ENCODE measurements at places on chromosomes 3 and 15.

DNA sequence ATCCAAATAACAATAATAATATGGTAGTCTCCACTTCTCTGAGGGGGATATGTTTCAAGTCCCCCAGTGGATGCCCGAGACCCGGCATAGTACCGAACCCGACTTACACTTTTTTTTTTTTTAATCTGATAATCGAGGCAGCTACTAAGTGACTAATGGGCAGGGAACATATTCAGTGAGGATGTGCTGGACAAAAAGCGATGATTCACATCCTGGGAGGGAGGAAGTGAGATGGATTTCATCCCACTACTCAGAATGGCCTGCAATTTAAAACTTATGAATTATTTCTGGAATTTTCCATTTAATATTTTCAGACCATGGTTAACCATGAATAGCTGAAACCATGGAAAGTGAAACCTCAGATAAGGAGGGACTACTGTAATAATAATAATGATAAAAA, 49.5 kb upstream of the SELENOK start:
- DNase-seq: no peak

- no peak for DNase-seq
Measured at GRCh38 chr3:129224984-129225393, 24.4 kb upstream of the COPG1 start.

- no peak for DNase-seq
Measured at GRCh38 chr15:74182131-74182530, 8.6 kb downstream of the ISLR start.

DNA sequence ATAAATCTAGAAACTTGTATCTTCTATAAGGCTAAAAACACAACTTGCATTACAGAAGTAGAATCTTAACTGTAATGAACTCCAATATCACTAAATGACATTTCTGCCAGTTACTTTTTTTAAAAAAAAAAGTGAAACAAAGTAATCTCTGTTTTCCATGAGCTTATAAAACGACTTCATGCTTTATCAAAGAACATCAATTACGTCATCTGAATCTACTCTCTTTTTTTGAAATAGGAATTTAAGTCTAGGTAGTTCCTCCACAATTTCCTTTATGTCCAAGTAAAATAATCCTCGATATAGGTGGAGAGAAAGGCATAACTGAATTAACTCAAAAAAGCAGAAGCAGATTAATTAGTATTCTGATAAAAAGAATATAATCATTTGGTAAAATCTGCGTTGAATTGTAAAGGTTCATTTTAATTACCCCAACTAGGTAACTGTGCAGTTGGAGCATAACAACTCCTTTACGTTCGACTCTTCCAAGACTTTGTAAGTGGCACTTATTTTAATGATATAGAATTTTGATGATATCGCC, 1.4 kb downstream of the UACA start:
- DNase-seq: no peak

DNA sequence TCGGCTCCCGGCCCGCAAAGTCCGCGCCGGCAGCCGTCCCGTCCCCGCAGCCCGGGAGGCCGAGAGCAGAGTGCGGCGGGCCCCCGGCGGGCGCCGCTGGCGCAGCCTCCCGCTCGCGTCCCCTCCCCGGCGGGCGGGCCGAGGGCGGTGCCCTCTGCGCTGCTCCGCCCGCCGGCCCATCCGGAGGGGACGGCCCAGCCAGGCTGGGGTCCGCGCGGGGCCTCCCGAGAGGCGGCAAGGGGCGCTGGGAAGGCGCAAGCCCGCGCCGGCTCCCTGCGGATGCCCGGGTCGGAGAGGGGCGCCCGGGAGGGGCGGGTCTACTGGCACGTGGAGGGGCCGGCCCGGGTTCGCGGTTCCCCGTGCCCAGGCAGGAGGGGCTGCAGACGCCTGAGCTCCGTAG, at the start of the genes CLCN2 and POLR2H:
Gene CLCN2, minus strand, starts transcription at position 74 of the 400 bp plus-strand sequence. CDS start 126 bp downstream, outside the sequence.
Gene POLR2H, plus strand, starts transcription at position 179 of the 400 bp plus-strand sequence. CDS start 1,783 bp downstream, outside the sequence.
- DNase-seq: no peak

DNA sequence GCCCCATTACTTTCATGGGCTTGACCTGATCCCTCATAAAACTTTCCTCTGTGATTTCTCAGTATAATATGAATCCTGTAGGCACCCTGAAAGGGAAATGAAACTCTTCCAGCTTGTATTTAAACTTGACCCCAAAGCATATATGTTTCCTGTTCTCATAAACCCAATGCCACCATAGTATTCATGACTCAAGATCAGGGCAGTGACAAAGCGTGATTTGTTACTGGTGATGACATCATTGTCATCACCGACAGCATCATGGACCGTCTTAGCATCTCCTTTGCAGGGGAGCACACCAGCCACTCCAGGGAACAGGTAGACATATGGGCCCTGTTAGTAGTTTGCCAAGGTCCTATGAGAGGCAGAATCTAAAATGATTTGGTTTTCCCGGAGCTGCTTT, 741.2 kb downstream of the NR2F2 start:
- no peak for DNase-seq

DNA sequence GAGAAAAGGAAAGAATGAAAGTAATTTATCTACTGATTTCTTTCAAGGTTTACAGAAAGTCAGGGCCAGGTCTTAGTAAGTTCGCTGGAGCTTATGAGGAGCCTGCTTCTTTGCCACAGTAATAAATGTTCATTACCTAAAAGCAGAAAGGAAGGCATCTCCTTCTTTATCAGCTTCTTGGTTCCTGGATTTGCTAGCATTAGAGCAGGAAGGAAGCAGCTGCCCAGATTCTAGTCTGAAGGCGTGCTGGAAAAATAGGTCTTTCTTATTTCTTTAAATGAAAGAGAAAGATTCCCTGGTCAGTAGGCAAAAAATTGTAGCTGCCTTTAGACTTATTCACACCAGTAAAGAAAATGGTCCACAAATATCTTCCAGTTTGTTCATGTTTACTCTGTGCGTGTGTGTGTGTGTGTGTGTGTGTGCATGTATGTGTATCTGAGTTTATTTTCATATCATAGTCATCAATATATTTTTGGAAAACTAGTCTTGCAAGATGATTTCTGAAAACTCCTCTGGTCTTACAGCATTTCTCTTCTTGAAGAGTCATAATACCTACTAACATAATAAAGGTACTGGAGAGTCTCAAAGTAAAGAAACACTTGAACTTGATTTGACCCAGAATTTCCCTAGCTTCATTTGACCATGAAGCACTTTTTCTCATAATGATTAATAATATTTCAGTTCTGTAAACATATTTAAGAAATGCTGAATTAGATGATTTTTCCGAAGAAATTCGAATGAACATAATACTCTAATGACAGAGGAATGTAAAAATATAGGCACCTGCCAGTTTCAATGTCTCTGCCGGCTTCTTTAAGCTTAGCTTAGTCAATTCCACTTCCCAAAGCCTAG, 255.3 kb upstream of the ZPLD1 start:
- no peak for DNase-seq

GRCh38 chr3:42101481-42101880, 10.3 kb downstream of the TRAK1 start:
- no peak for DNase-seq

- DNase-seq: no peak
Measured at GRCh38 chr15:67504796-67505195, 16.1 kb upstream of the C15orf61 start.

- DNase-seq: no peak
Measured at GRCh38 chr3:48423883-48424695, 5.8 kb downstream of the PLXNB1 start.

DNA sequence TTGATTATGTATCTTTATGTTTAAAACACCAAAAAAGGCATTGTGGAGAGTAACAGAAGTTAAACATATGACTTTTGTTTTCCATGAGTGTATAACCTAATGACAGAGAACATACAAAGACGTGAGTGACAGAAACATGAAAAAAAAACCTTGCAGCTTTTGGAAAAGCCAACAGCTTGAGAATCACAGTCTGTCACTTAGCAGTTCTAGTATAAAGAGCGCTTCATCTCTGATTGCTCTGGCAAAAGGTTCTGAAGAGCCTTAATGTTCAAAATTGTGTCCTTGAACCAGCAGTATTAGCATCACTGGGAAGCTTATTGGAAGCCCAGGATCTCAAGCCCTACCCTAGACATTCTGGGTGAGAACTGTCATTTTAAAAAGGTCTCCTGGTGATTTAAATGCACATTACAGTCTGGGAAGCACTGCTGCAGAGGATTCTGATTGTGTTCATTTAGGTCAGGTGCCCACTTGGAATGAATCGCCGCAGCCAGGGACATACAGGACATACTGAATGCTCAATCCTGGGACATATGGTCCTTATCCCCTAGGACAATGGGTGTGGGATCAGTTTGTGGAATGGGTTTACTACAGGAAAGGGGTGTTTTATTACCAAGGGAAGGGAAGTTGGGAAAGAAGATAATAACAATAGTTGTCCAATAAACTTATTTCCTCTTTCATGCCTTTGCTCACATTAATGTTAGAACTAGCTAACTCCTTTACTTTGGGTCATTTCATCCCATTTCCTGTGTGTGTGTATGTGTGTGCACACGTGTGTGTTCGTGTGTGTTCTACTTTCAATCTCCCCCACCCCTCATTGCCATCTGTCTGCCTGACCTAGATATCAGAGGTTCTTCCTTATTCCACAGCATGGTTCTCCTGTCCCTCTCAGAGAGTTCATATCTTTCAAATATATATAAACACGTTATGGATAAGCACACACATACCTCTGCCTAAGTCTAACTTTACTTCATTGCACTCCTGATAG, 55.0 kb downstream of the LRRC49 start:
- no peak for DNase-seq

Data from naive thymus-derived CD8-positive, alpha-beta T cell (primary cell).